ENCODE measurements at places on chromosomes 3 and 15.

- DNase-seq = no peak
Observed at GRCh38 chr3:105848821-105849220, 20.0 kb downstream of the CBLB start.

GRCh38 chr3:48397767-48398681 is 26.0 kb downstream of the FBXW12 start:
- DNase-seq = no peak

- no peak for DNase-seq
Observed at GRCh38 chr3:193295985-193296384, 55.0 kb downstream of the PLAAT1 start.

DNA sequence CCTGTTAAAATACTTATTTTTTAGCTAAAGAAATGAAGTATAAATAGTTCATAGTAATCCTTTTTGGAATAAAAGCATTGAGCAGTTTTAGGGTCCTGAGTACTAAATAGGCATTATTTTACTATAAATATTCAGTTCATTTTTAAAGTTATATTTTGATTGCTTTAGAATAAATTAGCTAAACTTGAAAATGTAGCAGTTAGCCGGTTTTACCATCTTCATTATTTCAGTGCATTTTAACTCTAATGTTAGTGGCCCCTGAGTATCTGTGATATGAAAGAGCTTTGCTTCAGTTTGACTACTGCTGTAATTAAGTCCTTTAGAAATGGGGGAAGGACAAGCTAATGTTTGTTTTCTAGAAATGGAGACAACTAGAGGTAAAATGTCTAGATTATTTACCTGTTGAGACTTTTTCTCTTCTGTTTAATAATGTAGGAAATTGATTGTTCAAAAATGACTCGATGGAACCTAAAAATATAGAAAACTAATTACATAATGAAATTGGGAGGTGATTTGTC is 3.6 kb downstream of the SMC4 start:
- no peak for DNase-seq

DNA sequence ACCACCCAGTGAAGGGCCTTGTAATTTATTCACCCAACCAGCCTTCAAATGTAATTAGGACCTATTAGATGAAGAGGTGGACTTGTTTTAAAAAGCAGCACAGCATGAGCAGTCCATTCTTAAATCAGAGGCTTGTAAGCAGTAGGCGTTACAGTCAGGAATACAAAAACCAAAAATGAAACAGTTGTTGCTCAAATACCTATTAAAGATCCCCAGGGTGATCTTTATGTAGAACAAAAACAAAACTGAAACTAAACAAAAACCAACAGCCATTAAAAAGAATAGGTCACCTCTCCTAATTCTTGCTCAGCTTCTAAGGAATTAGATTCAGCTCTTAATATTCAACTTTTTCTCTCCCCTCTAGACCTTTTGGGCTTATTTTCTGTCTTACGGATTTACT is 104.9 kb upstream of the ST8SIA2 start:
- no peak for DNase-seq

- DNase-seq = no peak
Observed at GRCh38 chr15:42194513-42194912, 13.6 kb downstream of the VPS39 start.

DNA sequence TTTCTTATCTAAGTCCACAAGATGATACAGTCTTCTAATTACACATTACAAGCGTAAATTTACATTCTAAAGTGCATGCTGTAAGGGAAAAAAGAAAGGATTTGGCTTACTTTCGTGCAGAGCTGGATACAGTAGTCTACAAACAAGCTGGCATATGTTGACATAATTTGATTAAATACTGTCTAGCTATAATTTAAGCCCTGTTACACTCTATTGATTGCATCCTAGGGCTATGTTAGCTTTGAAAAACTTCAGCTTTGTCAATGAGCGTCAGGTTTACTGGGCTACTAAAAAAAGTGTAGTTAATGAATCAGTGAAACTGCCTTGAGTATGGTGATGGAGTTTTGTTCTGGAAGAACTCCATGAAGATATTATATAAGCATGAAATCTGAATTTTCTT is 24.5 kb upstream of the PLCL2 start:
- no peak for DNase-seq

DNA sequence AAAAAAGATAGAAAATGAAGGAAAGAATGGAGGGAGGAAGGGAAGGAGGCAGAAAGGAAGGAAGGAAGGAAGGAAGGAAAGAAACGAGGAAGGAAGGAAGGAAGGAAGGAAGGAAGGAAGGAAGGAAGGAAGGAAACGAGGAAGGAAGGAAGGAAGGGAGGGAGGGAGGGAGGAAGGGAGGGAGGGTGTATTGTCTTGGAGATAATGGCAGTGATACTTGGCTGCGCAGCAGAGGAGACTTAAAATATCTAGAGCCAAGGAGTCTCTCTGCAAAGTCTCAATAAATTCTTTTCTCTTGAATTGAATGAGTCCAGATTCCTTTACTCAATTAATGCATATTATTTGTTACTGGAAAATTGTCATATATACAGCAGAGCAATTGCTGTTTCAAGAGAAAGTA is 1059.7 kb downstream of the ZPLD1 start:
- no peak for DNase-seq

DNA sequence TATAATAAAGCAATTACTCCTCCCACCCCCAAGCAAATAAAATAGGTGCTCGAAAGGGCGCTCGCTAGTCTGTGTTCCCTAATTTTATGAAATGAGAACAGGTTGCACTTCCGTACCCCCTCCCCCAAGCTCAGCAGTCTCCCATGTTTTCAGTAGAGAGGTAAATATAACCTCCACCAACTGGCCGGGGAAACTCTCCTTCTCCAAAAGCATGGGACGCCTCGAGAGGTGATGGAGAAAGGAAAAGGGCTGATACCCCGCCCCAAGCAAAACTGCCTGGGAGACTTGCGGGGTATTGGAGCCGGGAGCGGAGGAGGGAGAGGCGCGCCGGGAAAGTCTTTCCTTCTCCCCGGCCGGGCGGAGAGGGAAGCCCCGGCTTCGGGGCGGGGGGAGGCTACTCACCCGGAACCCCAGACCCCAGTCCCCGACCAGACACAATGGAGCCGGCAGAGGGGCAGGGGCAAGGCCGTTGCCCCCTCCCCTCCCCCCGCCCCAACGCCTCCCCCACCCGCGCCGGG is 605 bp downstream of the DCUN1D1 start:
- no peak for DNase-seq

- DNase-seq = no peak
Observed at GRCh38 chr3:64880916-64881315, 193.1 kb upstream of the ADAMTS9 start.

DNA sequence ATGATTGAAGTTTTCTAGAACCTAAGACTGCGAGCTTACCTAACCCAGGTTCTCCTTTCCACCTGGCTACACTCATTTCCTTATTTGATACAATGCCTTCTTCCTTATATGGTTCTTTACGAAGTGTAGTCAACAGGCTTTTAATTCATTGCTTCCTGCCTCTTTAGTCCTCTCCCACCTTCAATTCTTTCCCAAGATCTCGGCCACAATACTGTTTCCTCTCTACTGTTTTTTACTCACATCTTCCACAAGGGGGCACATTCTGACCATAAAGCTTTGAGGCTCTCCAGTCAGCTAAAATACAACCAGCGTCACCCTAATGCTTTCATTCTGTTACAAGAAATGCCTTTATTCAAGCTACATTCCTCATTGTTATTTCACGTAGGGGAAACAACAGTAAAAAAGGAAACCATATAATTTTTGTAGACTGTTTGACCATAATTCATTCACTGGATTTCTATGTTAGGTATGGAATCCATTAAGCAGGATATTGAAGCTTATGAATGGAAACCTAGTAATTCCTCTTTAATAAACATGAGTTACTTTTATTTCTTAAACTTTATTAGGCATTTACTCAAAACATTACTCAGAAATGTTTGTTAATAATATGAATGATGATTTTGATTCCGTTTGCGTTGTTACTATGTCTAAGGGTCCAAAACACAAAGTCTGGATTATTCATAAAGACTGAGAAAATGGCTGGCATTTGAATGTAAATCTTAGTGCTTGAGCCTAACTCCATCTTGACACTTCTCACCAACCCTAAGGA is 29.5 kb upstream of the VEPH1 start:
- DNase-seq = no peak

GRCh38 chr3:87733671-87734367 is 325.0 kb downstream of the CGGBP1 start:
- DNase-seq = no peak

- DNase-seq = peak; percentile 13
Observed at GRCh38 chr3:12187448-12188327, 29.0 kb upstream of the TIMP4 start.

DNA sequence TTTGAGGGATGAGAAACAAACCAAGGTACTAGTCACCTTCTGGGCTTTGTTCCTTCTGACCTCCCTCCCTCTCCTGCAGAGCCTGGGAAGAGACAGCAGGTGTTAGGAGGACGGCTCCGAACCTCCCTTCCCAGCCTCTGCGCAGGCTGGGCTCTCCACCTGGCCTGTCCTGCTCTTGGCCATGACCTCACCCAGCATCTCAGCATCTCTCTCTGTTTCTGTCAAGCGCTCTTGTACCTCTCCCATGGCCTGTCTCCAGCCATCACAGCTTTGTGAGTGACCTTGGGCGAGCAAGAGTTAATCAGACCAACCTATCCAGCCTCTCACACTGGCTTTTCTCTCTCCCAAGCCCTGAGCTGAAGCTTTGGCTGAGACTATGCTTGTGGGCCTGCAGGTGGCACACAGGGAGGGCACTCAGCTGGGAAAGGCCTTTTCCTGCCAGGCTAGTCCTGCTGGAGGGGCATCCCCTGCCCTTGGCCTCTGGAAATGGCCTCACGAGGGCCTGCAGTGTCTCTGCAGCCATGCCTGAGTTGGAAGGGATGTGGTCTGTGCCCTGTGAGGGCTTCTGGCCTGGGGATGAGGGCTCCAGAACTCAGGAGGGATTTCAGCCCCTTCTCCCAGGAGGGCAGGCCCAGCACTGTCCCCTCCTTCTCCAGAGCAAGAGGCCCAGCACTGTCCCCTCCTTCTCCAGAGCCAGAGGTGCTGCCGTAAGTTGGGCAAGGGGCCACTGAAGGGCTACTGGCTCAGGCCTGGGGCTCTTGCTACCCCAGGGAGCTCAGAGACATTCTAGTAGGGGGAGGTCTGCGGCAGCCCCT is 2.1 kb downstream of the CHST13 start:
- no peak for DNase-seq

- DNase-seq = no peak
Observed at GRCh38 chr15:39869254-39869653, 50.8 kb downstream of the GPR176 start.

GRCh38 chr3:50347187-50347813 is 1.8 kb upstream of the ZMYND10 start:
- DNase-seq = peak; percentile 62

DNA sequence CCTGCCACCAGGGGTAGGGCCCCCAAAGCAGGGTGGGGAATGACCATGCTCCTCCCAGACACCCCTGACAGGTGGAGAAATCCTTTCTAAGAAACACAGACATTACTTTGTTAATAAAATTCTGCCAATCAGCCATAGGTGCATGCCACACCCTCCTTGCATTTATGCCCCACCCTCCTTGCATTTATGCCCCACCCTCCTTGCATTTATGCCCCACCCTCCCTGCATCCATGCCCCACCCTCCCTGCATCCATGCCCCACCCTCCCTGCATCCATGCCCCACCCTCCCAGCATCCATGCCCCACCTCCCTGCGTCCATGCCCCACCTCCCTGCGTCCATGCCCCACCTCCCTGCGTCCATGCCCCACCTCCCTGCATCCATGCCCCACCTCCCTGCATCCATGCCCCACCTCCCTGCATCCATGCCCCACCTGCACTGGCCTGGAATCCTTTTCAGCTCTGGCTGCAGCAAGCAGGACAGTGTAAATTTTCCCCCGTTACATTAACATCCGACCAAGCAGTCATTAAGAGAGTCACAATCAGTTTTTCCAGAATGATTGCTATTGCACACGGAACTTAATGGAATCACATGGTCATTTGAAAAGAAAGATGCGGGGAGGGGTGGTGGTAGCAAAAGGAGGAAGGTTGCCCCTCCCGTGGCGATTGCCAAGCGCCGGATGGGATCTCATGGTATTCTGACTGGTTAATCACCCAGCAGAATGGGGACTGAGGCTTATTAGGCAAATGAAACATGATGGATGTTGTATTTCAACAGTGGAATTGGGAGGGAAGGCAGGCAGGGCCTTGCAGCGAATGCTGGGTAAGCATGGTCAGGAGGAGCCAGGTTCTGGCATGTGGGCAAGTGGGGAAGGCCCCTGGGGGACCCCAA is 91.2 kb downstream of the TLE3 start:
- DNase-seq = no peak

DNA sequence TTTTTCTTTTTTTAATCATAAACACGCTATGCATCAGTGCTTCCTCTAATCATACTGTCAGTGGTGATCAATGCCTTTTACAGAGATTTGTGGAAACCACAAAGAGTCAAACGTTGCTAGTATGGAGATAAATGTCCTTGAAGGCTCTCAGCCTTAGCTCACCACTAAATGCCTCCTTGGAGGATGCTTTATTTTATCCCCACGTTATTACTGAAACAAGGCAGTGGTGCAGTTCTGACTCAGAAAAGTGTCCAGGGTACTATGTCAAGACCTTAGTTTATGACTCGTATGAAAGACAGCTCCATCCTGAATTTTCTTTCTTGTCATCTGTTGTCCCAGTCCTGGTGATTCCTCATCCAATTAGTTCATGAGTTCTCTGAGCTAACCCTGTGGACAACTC is 1146.7 kb downstream of the IGSF11 start:
- DNase-seq = no peak

- no peak for DNase-seq
Observed at GRCh38 chr15:89002281-89002761, 85.9 kb upstream of the ABHD2 start.

GRCh38 chr3:188911026-188911850 is 260.5 kb upstream of the TPRG1 start:
- DNase-seq = no peak

DNA sequence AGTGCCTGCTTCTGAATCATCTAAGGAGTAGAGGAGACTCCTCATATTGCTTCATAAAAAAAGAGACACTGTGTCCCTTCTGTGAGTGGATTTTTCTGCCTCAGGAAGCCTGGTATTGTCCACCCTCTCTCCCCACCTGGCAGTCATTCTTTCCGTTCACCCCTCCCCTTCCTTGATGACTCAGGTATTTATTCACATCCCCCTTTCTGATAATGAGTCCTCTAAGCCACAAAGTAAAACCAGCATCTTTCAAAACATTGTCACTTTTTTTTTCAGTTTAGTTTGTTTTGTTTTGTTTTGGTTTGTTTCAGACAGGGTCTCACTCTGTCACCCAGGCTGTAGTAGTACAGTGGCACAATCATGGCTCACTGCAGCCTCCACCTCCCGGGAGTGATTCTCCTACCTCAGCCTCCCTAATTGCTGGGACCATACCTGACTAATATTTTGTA is 65.2 kb upstream of the UBE2E1 start:
- DNase-seq = peak; percentile 9

DNA sequence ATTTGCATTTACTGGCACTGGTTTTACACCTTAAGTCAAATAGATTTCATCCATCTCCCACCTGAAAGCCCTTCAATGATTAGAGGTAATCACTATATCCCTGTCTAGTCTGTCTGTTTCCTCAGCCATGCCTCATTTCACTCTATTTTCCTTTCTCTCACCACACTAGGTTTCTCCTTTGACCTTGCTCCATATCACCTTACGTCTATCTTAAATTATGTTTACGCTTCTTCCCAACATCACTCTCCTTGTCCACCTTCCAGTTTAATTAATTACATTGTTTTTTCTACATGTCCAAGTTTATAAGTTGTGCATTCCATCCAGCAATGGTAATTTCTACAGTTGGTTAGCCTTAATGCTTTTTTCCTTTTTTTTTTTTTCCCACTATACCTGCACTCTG is 396.7 kb upstream of the PDZRN3 start:
- DNase-seq = no peak

- no peak for DNase-seq
Observed at GRCh38 chr3:149673393-149673792, 15.6 kb upstream of the WWTR1 start.

Data from stimulated activated CD4-positive, alpha-beta T cell treated with anti-CD3 and anti-CD28 coated beads, Interleukin-2, amount 100 ng/mL, for 4 hours (primary cell).